Right ventricle myocardium inferior (tissue), 1 donor: ENCODE measurements at places on chromosomes 5 and 9. TPM values are rescaled to one million over a fixed set of nuclear protein-coding genes. Genes with fewer than 3 reads are reported as not detected.

GRCh38 chr5:144173766-144174165 lies 3.1 kb downstream of the KCTD16 start:
- no peak for DNase-seq

DNA sequence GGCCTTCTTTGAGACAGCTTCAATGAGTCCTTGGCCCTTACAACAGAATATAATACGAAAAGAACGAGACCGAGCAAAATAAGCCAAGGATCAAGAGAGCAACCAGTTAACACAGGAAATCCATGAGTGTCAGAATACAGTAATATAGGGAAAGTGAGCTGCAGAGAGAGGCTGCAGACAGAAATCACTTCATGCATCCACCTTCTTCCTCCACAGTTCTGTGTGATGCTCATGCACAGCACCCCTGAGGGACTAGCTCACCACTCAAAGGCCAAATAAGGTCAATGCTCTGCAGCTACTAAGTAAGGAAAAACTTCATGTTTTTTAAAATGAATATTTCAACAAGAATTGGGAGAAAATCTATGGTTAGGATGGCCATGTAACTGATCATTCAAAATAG lies 257.1 kb downstream of the MCTP1 start:
- no peak for DNase-seq

Gene NELFB
- 37.9 TPM for total RNA-seq

Gene SLC34A3
- not detected for total RNA-seq
